ENCODE measurements at places on chromosomes 7 and 10.

- no peak for DNase-seq
These were observed 14.1 kb downstream of the CHN2 start for GRCh38 chr7:29208410-29209250.

- no peak for DNase-seq
These were observed 27.9 kb downstream of the C7orf25 start for GRCh38 chr7:42883950-42884349.

DNA sequence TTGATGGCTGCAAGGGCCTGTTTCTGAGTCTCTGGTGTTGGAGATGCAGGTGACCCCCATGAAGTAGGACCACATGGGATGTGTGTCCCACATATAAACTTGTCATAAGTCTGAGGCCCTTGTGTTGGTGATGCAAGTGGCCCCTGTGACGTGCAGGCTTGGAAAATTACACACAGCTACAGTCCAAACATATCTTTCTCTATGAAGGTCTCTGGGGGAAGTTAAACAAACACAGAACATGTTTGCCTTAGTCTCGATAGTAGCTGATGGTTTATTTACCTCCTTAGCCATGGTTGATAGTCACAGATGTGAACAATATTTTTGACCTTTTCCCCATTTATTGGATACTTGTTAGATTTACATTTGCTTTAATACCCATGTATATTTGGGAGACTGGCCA, 64.7 kb downstream of the ADCY1 start:
- DNase-seq: no peak

DNA sequence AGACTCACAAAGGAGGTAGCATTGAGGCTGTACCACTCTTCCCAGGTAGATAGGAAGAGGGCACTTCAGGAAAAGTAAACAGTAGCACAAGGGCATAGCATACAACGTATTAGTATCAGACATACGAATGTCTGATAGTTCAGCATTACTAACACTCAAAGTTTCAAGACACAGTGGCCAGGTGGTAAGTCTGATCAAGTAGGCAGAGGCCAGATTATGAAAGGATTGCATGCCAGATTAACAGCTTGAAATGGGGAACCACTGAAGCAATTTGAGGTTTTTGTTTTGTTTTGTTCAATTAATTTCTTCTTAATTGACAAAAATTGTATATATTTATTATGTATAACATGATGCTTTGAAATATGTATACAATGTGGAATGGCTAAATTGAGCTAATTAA, 45.7 kb upstream of the IL6 start:
- no peak for DNase-seq

GRCh38 chr7:120502132-120502531, 229.2 kb downstream of the KCND2 start:
- DNase-seq: no peak

DNA sequence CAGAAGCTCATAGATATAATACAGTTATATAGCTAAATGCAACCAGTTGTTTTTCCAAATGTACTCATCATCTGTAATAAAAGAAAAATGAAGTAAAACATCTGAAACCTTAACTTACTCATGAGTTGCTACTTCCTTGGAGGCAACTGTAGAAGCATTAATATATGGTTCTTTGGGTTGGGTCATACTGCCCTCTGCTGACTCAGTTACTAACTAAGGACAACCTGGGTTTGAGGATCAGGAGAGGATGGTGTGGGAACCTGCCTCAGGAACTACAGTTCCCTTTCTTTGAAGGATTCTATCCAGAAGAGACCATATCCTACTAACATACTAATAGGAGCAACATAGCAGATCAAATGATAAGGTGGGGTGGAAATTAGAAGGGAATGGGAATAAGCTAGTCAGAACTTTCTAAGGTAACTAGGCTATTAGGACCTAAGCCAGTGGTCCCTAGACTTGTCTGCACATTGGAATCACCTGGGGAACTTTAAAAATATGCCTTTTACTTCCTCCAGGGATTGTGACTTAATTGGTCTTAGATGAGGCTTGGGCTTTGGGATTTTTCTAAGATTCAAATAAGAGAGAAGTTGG, 20.7 kb downstream of the COX15 start:
- peak; percentile 7 for DNase-seq

GRCh38 chr7:14717816-14718215, 184.7 kb downstream of the DGKB start:
- DNase-seq: no peak

DNA sequence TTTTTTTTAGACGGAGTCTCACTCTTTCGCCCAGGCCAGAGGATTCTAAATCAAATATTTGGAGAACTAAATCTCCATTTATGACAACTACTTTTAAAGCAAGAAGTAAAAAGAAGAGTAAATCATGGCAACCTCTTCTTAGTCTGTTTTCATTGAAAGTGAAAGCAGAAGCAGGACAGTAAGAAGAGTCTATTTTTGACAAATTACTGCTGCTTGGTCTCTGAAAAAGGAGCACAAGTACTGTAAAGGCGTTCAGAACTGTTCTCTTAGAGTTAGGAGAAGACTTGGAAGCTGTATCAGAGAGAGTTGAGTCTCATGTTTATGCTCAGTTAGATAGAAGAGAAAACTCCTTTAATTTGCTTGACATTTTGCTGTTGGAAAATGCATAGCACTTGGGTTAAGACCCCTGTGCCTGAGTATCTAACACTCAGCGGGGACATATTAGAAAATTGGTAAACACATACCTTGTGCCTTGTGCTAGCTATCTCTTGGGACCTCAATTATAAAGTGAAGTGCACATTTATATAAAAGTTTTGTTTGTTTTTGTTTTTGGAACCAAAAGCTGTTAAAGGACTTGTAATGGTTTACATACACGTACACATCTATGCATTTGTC, 433.0 kb downstream of the ANKRD7 start:
- no peak for DNase-seq

DNA sequence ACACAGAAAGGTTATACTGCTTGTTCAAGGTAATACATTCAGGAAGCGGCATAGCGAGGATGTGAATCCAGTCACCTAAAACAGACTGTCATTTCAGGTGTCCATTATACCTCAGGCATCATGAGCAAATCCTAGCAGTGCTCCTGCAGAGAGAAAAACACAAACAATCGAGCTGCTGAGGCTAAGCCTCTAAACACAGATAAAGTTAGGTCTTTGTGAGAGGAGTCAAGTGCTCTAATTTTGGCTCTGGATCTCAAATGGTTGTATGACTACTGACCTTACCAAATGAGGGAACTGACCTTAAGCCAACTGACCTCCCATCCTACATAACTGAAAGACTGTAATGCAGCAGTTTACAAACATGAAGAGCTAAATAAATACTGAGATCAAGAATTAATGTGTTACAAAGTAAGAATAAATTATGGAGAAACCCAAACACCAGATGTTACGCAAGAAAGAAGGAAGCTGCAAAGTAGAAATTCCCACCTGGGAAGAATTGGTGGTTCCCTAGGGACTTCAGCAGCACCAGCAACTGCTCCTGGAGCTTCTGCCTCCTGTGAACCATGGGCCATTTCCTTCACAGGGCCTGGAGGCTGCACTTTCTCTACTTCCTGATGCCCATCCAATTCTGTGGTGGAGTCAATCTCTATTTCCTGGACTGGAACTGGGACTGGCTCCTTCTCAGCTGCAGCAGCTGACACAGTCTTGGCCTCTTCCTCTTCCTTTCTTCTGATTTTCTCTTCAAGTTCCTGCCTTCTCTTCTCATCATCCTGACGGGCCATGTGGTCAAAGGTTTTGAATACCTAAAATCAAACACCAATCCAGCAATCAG, 5.8 kb downstream of the NUDCD3 start:
- no peak for DNase-seq

GRCh38 chr7:94973844-94974243, 66.5 kb downstream of the PPP1R9A start:
- no peak for DNase-seq

GRCh38 chr7:30159698-30160143, 24.9 kb downstream of the MTURN start:
- DNase-seq: no peak
